ENCODE measurements at places on chromosomes 4 and X. TPM values are rescaled to one million over a fixed set of nuclear protein-coding genes. Genes with fewer than 3 reads are reported as not detected.

- no peak for DNase-seq
Observed at GRCh38 chr4:38076153-38076669, 116.0 kb downstream of the PTTG2 start.

DNA sequence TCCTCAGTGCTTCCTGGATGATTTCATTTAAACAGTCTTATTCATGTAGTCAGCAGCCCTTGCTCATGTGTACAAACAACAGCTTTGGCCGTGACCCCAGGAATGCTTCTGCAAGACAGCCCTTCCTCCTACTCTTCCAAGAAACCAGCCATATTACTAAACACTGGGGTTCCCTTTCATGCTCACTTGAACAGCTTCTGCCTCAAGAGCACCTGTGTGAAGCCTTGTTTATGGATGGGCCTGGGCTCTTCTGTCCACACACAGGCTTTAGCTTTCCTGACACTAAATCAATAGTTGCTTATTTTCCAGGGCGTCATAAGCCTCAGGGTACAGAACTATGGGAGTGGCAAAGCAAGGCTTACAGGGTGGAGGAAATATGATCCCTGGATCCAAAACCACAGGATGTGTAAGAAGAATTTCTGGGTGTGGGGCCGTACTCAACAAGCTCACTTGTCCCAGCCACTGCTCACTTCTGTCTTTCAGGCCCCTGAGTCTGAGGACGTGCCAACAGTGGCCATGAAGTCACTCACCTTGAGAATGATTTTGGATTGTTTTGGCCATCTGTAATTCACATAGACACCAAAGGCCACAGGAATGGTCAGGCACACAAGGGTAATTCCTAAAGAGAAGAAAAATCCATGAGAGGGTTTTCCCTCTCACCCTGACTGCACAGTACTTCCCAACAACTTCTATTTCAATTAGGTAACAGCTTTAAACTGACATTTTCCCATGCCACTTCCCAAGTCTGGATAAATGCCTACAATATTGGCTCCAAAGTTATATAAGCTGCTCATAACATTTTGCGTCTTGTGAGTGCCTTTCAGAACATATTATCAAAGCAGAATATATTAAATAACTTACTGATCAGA lies 17.7 kb downstream of the SLC10A6 start:
- peak; percentile 9 for DNase-seq

Gene SEC24D
- 11.9 TPM for total RNA-seq

DNA sequence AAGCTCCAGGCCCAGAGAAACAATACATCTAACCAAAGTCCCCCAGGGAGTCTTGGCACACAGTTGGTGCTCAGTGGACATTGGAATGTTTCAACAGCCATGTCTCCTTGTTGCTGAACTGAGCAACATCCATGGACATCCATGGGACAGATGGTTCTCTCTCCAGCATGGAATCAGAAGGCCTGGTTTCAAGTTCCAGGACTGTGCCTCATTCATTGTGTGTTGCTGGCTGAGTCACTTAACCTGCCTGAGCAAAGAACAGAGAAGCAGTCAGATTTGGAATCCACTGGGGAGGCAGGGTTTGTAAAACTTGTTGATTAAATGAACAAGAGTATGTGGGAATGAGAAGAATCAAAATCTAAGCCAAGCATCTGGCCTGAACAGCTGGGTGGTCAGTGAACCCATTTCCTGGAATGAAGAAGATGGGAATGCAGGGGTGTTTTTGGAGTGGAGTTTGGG lies 147.9 kb downstream of the CHIC2 start:
- no peak for DNase-seq

DNA sequence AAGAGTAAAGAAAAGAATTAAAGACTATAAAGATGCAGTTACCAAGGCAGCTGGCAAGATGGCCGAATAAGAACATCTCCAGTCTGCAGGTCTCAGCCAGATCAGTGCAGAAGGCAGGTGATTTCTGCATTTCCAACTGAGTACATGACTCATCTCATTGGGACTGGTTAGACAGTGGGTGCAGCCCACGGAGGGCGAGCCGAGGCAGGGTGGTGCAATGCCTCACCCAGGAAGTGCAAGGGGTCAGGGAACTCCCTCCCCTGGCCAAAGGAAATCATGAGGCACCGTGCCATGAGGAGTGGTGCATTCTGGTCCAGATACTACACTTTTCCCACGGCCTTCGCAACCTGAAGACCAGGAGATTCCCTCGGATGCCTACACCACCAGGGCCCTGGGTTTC lies 20.5 kb downstream of the SPIN4 start:
- no peak for DNase-seq

All from transverse colon (tissue), 4 donors.